T-helper 1 cell (primary cell): ENCODE measurements at places on chromosomes 7 and 10.

GRCh38 chr10:86979977-86980448 lies 11.7 kb downstream of the ADIRF start:
- DNase-seq: no peak

GRCh38 chr7:44768628-44769371 lies 20.2 kb downstream of the ZMIZ2 start:
- DNase-seq: no peak

DNA sequence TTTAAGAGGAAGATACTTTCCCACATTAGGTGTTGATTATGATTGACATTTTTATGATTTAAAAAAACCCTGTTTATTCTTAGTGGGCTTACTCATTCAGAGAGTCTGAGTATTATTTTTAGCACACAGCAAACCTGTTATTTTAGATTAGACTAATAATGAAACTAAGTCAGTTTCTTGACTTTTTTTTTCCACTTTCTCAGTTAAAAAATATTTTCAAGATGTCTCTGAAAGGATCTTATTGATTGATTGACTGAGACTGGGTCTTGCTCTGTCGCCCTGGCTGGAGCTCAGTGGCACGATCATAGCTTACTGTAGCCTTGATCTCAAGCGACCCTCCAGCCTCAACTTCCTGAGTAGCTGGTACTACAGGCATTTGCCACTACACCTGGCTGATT lies 20.4 kb upstream of the INPP5F start:
- DNase-seq: no peak

- no peak for DNase-seq
These were observed 96.3 kb downstream of the COL13A1 start for GRCh38 chr10:69897999-69898398.

GRCh38 chr7:148852272-148852671 lies 31.8 kb downstream of the EZH2 start:
- DNase-seq: no peak

DNA sequence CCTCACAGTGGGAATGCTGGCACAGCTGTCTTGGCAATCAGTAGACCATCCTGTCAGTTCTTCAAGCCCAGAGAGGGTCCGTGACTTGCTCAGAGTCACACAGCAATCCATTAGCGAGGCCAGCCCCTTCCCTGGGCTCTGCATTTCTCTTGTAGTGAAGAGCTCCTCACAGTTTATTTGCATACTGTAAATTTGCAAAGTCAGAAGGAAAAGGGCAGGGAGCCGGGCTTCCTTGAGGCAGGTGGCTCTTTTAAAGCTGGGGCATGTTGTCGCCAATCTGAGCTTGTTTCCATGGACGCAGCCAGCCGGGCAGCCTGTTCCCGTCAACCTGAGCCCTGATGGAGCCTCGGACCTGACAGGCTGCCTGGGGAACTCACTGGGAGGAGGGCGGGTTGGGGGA lies 123.4 kb downstream of the CUX1 start:
- no peak for DNase-seq

DNA sequence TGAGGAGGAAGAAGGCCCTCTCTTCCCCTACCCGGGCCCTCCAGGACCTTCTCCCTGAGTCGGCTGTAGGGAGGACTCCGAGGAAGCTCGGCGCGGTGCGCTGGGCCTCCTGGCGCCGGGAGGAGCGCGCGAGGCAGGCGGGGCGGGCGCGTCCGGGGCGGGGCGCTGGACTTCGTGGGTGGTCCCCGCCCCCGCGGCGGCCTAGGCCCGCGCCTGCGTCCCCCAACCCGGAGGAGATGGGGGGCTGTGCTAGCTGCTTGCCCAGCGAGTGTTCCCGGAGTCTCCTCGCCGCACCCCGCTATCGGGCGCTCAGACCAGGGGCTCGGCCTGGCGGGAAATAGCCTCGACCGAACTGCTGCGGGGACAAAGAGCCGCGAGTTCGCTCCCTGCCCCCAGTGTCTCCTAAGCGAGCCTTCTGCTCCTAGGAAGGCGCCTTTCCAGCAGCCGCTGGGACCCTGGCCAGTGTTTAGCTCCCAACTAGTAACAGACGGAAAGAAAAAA lies 19.2 kb upstream of the SMO start:
- DNase-seq: peak; percentile 19

GRCh38 chr10:76430061-76430645 lies 998.7 kb downstream of the LRMDA start:
- no peak for DNase-seq

DNA sequence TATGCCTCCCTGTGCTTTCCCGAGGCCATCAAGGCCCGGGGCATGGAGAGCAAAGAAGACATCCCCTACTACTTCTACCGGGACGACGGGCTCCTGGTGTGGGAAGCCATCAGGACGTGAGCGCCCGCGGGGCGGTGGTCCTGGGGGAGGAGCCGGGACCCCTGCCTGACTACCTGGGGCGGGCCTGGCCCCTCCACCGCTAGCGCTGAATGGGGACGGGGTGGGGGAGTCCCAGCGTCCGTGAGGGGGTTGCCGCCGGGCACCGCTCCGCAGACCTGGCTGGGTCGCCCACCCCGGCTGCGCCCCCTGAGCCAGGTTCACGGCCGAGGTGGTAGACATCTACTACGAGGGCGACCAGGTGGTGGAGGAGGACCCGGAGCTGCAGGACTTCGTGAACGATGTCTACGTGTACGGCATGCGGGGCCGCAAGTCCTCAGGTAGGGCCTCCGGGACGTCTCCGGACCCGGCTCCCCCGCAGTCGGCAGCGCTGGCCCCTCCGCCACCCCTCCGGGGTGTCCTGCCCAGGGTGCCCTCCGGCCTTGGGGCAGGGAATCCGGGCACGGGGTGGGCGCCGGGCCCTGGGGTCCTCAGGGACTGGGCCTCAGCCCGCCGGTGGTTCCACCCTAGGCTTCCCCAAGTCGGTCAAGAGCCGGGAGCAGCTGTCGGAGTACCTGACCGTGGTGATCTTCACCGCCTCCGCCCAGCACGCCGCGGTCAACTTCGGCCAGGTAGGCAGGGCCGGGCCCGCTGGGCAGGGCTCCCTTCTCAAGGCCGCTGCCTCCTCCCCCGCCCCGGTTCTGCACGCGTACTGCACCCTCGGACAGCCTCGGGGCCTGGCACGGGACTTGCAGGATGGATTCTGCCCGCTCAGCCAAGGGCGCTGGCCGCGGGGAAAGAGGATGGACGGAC lies 69.3 kb downstream of the ALOX5 start:
- DNase-seq: no peak

DNA sequence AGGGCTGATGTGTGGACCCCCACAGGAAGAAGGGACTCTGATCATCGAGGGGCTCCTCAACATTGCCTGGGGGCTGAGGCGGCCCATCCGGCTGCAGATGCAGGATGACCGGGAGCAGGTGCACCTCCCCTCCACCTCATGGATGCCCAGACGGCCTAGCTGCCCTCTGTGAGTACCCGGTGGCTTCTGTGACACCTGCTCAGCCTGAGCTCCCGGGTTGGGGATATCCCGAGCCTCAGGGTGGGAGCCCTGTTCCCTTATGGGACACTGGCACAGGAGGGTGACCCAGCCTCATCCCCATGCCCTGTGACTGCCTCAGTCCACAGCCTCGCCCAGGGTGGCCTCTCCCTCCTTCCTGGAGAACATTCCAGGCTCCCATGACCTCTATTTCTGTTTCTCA lies 3.9 kb upstream of the DEPP1 start:
- no peak for DNase-seq

- no peak for DNase-seq
These were observed 1.2 kb upstream of the OR6V1 start for GRCh38 chr7:143050931-143051330.

GRCh38 chr7:117502331-117502730 lies 22.5 kb downstream of the CFTR start:
- no peak for DNase-seq

DNA sequence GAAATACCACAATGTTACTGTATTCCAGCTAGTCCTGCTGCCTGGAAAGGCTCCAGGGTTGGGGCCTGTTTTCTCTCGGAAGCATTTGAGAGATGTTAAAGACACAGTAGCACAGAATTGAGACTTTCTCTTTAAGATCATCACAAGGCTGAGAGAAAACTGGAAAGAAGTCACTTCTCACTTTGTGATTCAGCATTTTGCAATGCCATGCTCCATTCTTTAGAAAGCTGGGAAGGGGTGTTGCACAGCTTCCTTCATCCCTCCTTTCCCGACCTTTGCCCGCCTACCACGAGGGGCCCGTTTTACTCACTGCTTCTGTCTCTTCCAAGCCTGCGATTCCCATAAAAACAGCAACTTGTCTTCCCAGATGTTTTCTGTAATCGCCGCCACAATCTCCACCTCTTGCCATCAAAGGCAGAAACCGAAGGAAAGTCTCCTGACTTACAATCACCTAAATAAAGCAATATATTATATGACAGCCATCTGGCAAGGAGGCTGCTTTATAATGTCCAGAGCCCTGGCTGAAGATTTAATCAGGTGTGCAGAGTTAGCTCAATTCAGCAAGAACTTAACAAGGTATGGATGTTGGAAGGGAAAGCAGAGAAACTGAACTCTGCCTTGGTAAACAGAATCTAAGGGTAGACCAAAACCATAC lies 18.9 kb downstream of the NOD1 start:
- DNase-seq: no peak

GRCh38 chr10:113273181-113274163 lies 279.4 kb upstream of the HABP2 start:
- DNase-seq: no peak
